ENCODE measurements at places on chromosomes 7 and 10. TPM values are rescaled to one million over a fixed set of nuclear protein-coding genes. Genes with fewer than 3 reads are reported as not detected.

Gene ECHDC3
- total RNA-seq: 17.0 TPM

Gene BMPR1A
- total RNA-seq: 58.5 TPM

Gene OR2A42
- total RNA-seq: 0.10 TPM

Gene PON1
- 0.10 TPM for total RNA-seq

Gene DDC
- total RNA-seq: not detected

Gene CTTNBP2
- 5.5 TPM for total RNA-seq

Gene TRIM8
- 49.2 TPM for total RNA-seq

Gene FEZF1
- total RNA-seq: not detected

Gene CALCR
- total RNA-seq: 0.49 TPM

Gene MYL10
- total RNA-seq: 3.2 TPM

Gene FZD1
- total RNA-seq: 15.9 TPM

Gene CYCS
- 34.0 TPM for total RNA-seq

Gene CCDC136
- 6.1 TPM for total RNA-seq

Gene ZPBP
- not detected for total RNA-seq

Gene OPALIN
- not detected for total RNA-seq

Gene BMPER
- 13.3 TPM for total RNA-seq

Gene ACTA2
- 222 TPM for total RNA-seq

Gene ZNF804B
- total RNA-seq: not detected

Gene PRLHR
- total RNA-seq: under 0.01 TPM

Gene TRIL
- total RNA-seq: 21.8 TPM

Gene RADIL
- total RNA-seq: 2.2 TPM

Gene CLDN4
- 75.4 TPM for total RNA-seq

Measured in skin of body (tissue), 3 donors.